Activated CD8-positive, alpha-beta memory T cell treated with anti-CD3 and anti-CD28 coated beads for 48 hours (primary cell): ENCODE measurements at places on chromosomes 7 and 10.

GRCh38 chr7:104156842-104157277 is 51.0 kb downstream of the ORC5 start:
- no peak for DNase-seq

- DNase-seq = no peak
Measured at GRCh38 chr10:89348481-89348880, 20.7 kb downstream of the IFIT3 start.

- DNase-seq = no peak
Measured at GRCh38 chr10:127290850-127291249, 94.5 kb upstream of the INSYN2A start.

- no peak for DNase-seq
Measured at GRCh38 chr10:97065686-97066660, 119.8 kb downstream of the SLIT1 start.

- no peak for DNase-seq
Measured at GRCh38 chr7:37180828-37181549, 267.7 kb downstream of the ELMO1 start.

DNA sequence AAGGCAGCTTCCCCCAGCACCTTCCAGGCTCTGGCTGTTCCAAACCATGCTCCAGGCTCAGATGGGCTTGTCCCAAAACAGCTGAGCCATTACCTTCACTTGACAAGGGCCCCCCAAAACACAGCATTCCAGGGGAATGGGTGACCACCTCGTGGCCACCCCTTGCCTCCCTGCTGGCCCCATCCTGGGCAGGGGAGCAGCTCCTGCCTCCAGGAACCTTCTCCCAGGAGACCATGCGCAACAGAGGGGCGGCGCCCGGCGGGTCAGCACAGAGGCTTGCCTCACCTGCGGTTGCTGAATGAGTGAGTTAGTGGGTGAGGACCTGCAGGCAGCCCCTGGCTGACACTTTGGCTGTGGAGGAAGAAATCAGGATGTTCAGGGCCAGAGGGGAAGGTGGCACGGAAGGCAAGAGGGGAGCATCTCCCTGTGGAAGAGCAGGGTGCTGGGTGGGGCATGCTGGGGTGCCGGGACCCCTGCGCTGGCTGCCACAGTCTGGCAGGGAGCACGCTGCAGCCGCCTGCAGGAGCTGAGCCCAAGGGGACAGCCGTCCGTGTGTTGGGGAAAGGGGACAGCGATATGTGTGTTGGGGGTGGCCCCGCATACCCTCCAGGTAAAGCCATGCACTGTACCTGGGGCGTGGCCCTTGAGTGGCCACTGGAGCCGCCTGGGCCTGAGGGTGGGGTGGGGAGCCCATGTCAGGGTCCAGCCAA is 54.7 kb downstream of the PWWP2B start:
- no peak for DNase-seq

DNA sequence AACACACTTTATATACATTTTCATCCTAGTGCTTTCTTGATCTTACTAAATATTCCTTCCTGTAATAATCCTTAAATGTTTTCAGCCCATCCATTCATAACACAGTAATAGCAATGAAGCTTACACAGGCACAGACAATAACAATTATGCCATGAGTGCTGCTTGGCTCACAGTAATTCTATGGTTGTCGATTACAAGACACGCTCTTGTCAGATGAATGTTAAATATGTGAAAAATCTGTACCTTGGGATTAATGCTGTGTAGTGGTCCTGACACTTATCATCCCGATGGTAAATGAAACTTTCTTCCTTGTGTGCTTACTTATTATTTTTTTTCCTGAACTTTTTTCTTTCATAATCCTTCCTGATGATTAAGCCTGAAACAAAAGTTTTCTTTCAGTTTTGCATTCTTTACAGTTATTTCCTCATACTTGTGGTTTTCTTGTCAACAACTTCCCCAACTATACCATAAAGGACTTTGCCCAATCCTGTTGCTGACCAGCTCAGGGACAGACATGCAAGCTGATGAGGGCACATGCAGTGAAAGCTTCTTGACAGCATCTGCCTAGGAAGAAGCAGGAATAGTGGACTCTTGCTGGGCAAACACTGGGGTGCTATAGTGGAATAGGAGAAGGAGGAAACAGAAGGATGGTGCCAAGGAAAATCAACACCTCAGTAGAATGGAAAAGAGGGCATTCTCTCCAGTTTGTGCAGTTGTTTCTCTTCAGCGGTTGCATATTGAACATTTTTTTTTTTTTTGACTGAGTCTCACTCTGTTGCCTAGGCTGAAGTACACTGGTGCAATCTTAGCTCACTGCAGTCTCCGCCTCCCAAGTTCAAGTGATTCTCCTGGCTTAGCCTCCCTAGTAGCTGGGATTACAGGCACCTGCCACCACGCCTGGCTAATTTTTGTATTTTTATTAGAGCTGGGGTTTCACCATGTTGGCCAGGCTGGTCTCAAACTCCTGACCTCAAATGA is 6.7 kb upstream of the MGAM2 start:
- DNase-seq = no peak
